NCI-H526 (cell line): ENCODE measurements at places on chromosomes 3 and 15.

- no peak for DNase-seq
These were observed 17.2 kb upstream of the B4GALT4 start for GRCh38 chr3:119257654-119258410.

- no peak for DNase-seq
These were observed 189.2 kb downstream of the DTWD1 start for GRCh38 chr15:49809894-49810609.

GRCh38 chr3:151398895-151399294 is 14.3 kb upstream of the P2RY12 start:
- DNase-seq = no peak

GRCh38 chr3:49910409-49911123 is 6.9 kb upstream of the MST1R start:
- no peak for DNase-seq

GRCh38 chr3:59774634-59775033 is 724.8 kb upstream of the CFAP20DC start:
- DNase-seq = no peak

DNA sequence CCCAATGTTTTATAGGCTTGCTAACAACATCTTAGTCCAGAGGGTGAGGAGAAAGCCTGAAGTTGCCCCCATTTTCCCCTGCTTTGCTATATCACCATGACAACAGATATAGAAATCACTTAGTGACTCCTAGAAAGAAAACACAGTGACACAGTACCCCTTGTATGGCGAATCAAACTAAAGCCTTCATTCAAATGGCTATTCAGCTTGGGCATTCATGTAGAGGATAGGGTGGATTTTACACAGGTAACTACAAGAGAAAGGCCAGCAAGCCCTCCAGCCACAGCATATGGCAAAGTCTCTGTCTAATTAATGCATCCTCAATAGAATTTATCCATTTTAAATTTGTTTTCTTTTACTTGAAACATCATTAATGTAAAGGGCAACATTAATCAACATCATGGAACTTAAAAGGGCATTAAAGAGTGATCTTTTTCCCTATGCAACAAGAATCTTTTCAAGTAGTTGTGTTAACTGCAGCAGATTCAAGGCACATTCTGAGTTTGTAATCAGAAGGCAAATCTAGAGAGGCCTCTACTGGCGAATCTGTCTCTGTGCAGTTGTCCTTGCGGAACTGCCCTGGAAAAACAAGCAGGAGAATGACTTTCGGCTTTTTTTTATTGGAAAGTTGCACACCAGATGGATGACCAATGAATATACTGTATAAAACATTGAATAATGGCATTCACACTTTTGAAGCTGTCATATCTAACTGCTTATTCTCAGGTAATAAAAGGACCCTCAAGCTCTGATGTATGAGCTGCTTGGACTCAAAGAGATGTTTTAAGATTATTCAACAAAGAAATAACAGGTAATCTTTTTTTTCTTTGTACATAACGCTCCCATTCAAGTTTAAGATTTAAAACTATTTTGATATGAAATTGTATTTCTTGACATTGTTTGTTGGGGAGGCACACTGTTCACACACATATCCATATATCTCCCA is 621.7 kb upstream of the AGTR1 start:
- DNase-seq = peak; percentile 63

GRCh38 chr3:67564973-67565372 is 89.4 kb downstream of the SUCLG2 start:
- DNase-seq = no peak

DNA sequence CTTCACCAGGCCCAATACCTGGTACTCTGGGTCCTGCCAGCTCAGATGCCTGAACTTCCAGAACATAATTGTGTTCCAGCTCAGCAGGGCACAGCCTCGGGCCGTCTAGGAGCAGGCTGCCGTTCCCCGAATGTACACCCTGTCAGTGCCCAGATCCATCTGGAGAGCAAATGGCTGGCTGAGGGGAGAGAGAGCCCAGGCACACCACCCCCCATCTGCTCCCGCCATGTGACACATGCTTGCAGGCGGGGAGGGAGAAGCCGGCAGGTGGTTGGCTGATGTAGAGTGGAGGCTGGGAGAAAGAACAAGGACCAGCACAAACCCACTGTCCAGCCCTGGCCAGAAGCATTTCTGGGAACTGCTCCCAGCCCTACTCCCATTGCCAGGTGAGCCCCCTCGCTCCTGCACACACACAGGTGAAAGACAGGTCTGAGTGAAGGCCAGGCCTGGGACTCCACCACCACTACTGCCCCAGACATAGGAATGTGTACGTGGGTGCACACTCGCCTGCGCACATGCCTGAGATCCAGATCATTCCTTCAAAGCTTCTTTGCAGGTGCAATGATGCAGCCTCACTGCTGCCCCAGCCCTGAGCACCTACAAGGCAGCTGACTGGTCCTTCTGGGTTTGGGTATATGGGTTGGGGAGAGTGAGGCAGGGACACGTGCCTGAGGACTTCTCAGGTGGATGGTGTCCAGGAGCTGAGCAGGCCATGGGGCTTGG is 53.5 kb downstream of the SEMA5B start:
- no peak for DNase-seq

GRCh38 chr3:60114191-60114590 is 1064.4 kb upstream of the CFAP20DC start:
- DNase-seq = no peak

DNA sequence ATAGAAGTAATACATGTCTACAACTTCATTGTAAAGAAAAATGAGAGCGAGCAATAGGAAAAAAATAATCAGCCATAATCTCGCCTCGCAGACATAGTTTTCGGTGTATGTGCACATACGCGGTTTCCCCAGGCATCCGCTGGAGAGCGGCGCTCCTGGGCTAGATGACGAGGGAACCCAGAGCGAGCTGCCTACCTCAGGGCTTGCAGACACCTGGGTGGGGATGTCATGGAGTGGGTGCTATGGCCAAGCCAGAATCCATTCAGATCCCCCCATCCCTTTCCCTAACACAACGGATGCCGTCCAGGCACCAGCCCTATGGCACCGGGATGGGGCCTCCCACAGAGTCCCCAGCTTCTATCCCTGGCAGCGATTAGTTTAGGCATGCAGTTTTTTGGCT is 4.5 kb upstream of the CFAP100 start:
- DNase-seq = no peak

DNA sequence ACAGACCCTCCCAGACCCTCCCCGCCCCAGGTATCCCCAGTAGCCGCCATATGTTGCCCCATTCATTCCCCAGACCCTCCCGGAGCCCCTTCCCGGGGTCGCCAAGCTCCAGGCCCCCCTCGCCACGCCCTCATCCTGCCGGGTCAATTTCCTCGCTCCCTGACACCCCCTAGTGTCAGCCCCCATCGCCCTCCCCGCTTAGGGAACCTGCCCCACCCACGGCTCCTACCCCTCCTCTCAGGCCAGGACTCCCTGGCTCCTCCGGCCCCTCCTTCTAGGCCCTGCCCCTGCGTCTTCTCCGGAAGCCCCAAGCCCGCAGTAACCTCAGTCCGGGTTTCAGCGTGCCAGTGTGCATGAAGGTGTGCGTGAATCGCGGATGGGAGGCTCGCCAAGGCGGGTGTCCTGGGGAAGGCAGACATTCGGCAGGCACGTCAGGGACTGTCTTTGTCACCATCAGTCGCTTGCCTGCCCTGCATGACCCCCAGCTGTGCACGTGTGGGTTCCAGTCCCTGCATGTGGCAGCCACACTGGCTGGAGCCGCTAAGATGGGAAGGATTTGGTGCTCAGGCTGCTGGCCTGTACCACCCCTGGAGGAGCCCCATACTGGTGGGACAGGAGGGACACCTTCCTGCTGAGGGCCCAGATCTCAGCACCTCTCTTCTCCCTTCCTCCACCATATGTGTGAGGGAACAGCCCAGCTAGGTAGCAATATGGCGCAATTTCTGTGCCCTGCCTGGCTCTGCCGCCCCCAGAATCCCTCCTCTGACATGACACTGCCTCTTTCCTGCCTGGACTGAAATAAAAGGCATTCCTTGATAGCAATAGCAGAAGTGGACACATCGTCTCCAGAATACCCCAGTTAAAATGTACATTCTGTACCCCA is 693 bp downstream of the DISP2 start:
- peak; percentile 70 for DNase-seq

GRCh38 chr3:11145888-11146287 is 8.4 kb upstream of the HRH1 start:
- no peak for DNase-seq

DNA sequence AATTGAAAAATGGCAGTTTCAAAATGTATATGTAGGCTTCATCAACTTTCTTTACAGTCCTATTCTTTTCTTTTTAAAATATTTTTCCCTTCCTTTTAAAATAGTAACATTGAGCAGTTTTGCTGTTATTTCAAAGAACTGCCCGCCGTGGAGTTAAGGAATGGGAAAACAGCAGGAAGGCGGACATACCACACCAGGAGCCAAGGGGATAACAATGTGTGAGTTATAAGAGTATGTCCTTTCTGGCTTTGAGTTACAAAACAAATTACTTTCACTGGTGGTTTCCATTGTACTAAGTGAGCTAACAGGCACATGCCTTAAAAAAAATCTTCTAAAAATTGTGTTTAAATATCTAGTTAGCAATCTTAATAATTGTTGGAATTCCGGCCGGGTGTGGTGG is 37.4 kb upstream of the FBXL22 start:
- no peak for DNase-seq

DNA sequence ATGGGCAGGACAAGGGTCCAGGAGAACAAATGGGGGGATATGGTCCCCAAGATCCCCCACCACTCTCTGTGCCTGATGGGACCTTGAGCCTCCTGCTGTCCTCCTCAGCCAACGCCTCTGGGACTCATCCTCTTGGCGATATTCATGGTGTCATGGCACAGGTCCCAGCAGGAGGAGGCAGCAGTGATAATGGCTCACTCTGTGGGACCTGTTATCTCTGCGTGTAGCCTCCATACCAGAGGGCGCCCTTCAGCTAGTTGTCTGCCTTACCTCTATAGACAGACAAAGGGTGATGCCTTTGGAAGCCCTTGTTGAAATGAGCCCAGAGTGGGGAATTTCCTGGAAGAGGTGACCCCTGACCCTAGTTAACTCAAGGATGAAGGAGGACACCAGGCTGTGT is 7.4 kb downstream of the ZBTB47 start:
- DNase-seq = no peak

DNA sequence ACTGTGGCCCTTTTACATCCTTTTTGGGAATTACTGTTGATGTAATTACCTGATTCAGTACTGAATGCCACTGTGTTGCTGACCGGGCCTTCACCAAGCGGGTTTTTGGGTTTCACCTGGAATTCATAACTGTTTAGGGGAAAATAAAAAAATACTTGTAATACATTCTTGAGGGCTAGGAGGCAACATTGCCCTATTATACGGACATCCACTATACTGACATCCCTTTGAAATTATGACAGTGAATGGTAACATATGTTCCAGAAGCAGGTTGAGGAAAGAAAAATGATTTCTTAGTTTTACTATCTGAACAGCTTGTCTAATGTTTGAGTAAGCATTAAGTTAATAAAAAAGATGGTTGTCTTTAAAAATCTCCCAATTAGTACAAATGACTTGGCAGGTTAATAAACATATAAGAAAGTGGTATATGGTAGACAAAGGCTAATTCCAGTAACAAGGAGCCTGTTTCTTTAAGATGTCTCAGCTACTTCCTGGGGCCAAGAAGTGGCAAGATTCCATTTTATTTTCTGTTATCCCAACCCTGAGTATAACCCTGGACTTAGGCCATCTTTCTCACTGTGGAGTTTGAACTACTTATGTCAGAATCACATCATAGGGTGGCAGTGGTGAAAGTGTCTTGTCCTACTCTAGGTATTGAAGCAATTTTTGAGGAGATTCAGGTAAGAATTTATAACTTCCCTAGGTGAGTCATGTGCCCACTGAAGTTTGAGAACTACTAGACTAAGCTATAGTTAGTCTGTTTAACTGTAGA is 45.5 kb downstream of the TFG start:
- DNase-seq = no peak

- DNase-seq = no peak
These were observed 193.4 kb upstream of the SEMA6D start for GRCh38 chr15:47523681-47524475.

- no peak for DNase-seq
These were observed 15.0 kb downstream of the CEP70 start for GRCh38 chr3:138578961-138579574.

- no peak for DNase-seq
These were observed 171.0 kb upstream of the MBNL1 start for GRCh38 chr3:152097770-152098169.

GRCh38 chr3:33578325-33579177 is 138.3 kb upstream of the UBP1 start:
- DNase-seq = no peak
